ELR (cell line): ENCODE measurements at places on chromosomes 5 and 9.

DNA sequence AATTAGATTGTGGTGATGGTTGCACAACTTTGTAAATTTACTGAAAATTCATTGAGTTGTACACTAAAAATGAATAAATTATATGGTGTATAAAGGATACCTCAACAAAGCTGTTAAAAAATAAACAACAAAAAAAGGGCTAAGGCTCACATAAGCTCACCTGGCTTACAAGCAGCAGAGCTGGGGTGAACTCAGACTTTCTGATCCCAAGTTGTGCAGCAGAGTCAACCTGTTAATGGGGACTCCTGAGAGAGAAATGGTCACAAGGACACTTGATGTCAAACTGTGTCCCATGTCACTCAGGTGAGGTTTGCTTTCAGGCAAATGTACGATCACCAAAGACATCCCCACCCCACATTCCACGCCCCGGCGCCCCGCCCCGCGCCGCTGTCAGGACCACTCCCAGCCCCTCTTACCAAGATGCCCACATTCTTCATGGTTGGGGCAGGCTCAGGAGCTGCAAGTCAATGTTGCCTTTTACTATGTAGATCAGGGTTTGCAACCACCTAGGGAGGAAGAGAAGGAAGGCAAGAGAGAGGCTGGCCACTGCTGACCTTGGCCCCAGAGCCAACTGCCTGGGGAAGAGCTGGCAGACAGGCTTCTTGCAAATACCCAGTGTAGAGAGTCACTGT lies 22.4 kb upstream of the SLC36A1 start:
- no peak for DNase-seq

DNA sequence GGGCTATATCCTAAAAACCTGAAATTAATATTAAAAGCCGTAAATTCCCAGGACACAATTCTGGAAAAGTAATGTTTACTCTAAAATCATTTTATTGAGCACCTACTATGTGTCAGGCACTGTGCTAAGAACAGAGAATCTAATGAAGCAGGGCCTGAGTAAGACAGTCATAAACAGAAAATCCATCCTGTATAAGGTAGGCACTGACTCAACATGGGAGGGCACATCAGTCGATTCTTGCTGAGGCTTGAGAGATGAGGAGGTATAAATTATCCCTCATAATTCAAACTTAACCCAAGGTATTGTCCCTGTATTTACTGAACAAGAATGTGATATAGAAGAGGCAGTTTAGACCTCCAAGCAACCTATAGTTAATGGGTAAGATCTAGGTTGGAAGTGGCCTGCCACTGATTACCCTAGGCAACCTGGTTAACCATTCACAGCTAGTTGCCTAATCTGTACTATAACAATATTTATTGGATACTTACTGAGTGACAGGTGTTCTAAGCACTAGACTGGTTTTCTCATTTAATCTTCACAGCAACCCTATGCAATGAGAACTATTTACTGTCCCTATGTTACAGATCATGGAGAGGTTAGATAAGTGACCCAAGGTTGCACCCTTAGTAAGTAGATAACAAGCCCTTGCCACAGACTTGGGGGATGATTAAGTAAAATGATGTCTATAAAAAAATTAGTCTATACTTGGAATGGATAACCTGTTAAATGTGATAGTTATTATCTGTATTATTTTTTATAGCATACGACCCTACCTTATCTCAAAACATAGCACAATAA lies 317.7 kb downstream of the PDE4D start:
- no peak for DNase-seq

DNA sequence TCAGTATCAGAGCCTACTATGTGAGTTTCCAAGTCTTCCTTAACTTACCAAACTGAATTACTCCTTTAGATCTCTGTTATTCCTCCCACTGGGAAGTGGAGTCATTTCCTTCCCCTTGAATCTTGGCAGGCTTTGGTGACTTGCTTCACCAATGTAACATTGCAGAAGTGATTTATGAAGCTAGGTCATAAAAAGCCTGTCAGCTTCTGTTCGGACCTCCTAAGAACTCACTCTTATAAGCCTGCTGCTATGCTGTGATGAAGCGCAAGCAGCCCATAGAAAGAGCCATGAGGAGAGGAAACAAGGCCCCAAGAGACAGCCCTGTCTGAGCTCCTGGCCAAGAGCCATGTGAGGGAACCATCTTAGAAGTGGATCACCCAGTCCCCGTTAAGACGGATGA lies 14.2 kb upstream of the FOXB2 start:
- no peak for DNase-seq

GRCh38 chr9:5840788-5841187 lies 7.9 kb upstream of the ERMP1 start:
- no peak for DNase-seq

DNA sequence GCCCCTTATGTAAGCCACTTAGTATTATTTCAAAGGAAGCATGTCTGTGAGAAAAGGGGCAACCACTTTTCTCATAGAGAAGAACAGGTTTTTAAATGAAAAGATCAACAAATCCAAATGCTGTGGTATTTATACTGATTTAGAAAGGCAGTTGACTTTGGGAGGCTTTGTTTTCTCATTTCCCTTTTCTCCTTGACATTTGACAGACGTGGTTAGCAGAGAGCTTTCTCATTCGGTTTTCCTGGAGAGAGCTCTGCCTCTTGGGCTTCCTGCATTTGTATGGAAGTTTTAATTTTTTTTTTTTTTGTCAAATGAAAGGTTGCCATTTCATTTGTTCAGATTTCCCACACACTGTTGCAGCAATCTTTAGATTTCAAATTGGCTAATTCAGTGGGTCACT lies 62.5 kb downstream of the EXOSC2 start:
- DNase-seq = no peak

DNA sequence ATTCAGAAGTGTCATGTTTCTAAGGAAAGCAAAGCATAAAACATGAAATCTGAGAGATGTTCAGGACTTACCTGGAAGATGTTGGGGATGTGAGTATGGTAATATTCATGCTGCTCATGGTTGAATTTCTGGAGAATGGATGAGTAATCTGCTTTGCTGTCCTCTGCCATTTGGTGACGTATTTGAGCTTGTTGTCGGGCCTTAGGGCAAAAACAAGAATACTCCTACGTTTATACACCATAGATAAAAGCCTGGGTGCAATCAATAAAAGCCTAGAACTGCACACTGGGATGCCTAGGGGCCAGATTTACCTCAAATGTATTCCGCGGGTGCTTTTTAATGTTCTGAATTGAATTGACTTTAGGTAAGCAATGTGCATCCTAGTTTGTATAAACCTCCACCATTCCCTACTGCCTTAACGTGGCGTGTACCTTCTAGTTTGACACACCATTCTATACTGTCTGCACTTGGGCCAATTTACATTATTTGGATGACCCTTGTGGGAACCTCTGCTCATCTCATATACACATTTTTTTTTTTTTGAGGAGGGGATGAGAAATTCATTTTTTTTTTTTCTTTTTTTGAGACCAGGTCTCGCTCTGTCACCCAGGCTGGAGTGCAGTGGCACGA lies 94.4 kb downstream of the USP20 start:
- DNase-seq = peak; percentile 32
